Activated T-cell treated with anti-CD3 and anti-CD28 coated beads, Interleukin-2, amount 50 U/mL, for 48 hours (primary cell): ENCODE measurements at places on chromosomes 2 and 18.

DNA sequence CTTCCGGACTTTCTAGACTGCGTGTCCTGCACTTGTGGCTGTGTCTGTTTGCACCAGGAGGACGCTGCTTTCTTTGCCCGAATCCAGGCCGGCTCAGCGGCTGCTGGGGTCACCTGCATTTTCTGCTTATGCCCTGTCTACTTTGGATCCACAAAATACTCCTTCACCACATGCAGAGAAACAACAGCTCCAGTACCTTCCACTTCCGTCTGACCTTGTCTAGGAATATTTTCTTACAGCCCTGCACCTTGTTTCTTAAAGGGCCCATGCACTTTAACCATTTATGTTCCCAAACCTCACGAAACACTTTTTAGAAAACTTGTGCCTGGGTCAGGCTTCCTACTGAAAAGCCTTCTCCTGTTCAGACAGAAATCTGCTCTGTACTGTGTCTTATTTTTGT, 129.4 kb upstream of the NCK2 start:
- no peak for DNase-seq

- DNase-seq, result no peak
Measured at GRCh38 chr2:20071397-20072383, 20.3 kb upstream of the LAPTM4A start.

DNA sequence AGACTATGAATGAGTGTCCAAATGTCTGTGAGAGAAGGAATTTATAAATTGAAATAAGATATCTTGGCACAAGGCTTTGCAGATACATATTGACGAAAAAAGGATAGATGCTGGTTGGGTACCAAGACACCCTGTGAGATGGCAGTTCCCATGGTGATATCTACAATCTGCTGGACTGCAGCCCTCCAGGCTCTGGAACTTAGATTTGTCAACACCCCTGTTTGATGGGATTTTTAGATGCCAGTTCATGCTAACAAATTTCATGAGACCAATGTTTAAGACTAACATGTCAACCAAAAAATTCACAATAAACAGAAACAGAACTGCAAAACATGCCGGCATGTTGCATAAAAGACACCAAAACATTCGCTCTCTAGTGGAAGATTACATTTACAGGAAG, 400.3 kb upstream of the CNTNAP5 start:
- DNase-seq, result no peak

GRCh38 chr2:23624378-23624777, 239.4 kb downstream of the KLHL29 start:
- DNase-seq, result peak; percentile 70

- DNase-seq, result no peak
Measured at GRCh38 chr2:3516831-3517230, 2.5 kb downstream of the ADI1 start.

- no peak for DNase-seq
Measured at GRCh38 chr18:73986711-73987110, 160.9 kb downstream of the FBXO15 start.

GRCh38 chr2:32835148-32835547, 111.6 kb upstream of the LTBP1 start:
- no peak for DNase-seq
